ENCODE measurements at places on chromosomes 4 and X. TPM values are rescaled to one million over a fixed set of nuclear protein-coding genes. Genes with fewer than 3 reads are reported as not detected.

The GABRB1 gene
- not detected for total RNA-seq

The SRPX2 gene
- total RNA-seq = 4.8 TPM

The EFHC2 gene
- total RNA-seq = 0.26 TPM

The PARM1 gene
- 0.48 TPM for total RNA-seq

The ZC4H2 gene
- 2.0 TPM for total RNA-seq

The ABCG2 gene
- total RNA-seq = 20.5 TPM

All from A549 treated with ZK216348 at 1 μM for 4 hours (cell line).